Neural progenitor cell (in vitro differentiated cells): ENCODE measurements at places on chromosomes 6 and 20.

- H3K4me3 ChIP-seq, result peak overlapping the region; percentile 76
- H3K4me1 ChIP-seq, result peaks cover 31% of the 10 kb centered on the region
- H3K36me3 ChIP-seq, result peaks cover 16% of the 10 kb centered on the region
- H3K27ac ChIP-seq, result peak overlapping the region; percentile 4
- peak; percentile 71 for DNase-seq
These were observed 2.8 kb downstream of the SOX4 start for GRCh38 chr6:21596145-21596948.

DNA sequence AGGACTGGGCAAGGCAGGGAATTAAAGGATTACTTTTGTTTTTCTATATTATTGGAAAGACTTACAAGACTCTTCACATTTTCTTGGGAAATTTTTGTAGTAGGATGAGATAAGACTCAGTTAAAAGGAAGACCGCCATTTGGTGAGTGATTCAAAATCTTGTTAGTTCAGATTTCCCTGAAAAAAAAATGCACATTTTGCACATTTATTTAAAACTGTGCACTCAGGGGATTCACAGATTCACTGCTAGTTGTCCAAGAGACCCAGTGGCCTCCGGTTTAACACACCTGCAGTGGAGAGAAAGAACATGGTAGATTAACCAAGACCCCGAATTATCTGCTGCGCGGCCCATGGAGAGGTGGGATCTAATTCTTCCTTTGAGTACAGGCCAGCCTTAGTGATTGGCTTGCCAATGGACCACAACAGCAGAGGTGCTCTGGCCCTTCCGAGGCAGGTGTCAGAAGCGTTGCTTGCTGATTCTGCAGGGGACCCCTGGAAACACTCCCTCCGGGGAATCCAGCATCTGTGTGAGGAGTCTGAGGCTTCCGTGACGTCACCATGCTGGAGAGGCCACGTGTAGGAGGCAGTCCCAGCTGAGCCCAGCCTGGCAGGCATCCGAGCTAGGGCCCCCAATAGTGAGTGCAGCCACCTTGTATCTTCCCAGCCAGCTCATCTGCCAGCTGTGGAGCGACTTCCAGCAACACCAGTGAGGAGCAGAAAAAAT lies 68.9 kb downstream of the ZNF217 start:
- H3K27me3 ChIP-seq, result no peaks in the 10 kb centered on the region
- DNase-seq, result peak; percentile 9
- no peak overlapping the region for H3K4me3 ChIP-seq
- H3K27ac ChIP-seq, result no peak overlapping the region

DNA sequence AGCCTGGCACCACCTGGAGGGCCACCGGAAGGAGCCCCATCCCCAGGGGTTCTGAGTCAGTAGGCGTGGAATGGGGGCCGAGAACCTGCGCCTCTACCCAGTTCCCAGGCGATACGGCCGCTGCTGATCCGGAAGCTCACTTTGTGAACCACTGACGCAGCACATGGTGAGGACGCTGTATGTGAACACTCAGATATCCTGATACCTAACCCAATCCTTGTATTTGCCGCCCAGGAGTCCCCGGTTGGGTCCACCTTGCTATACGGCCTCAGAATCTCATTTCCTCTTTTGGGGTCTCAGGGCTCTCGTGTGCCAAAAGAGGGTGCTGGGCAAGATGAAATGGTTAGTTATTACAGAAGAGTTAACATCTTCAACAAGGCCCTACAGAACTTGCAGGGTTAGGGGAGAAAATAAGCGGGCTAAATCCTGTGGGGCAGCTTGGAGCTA lies 604 bp upstream of the RAB5IF start:
- H3K4me1 ChIP-seq, result peaks cover 5% of the 10 kb centered on the region
- H3K27ac ChIP-seq, result no peak overlapping the region
- H3K4me3 ChIP-seq, result no peak overlapping the region
- no peaks in the 10 kb centered on the region for H3K27me3 ChIP-seq
- DNase-seq, result peak; percentile 13

- H3K4me1 ChIP-seq, result peaks cover 11% of the 10 kb centered on the region
- H3K36me3 ChIP-seq, result no peaks in the 10 kb centered on the region
- H3K4me3 ChIP-seq, result no peak overlapping the region
- DNase-seq, result no peak
- H3K27ac ChIP-seq, result no peak overlapping the region
- no peaks in the 10 kb centered on the region for H3K27me3 ChIP-seq
These were observed 18.9 kb downstream of the SYTL3 start for GRCh38 chr6:158668707-158669103.

- H3K27me3 ChIP-seq, result no peaks in the 10 kb centered on the region
- H3K27ac ChIP-seq, result no peak overlapping the region
- no peaks in the 10 kb centered on the region for H3K4me1 ChIP-seq
- H3K36me3 ChIP-seq, result no peaks in the 10 kb centered on the region
- no peak overlapping the region for H3K4me3 ChIP-seq
- no peak for DNase-seq
These were observed 134.6 kb upstream of the CCN2 start for GRCh38 chr6:132085731-132086130.

GRCh38 chr6:146915671-146916127 lies 288.5 kb upstream of the STXBP5 start:
- DNase-seq, result no peak
- H3K4me3 ChIP-seq, result no peak overlapping the region
- H3K27me3 ChIP-seq, result no peaks in the 10 kb centered on the region
- no peaks in the 10 kb centered on the region for H3K4me1 ChIP-seq
- H3K36me3 ChIP-seq, result no peaks in the 10 kb centered on the region

- H3K4me1 ChIP-seq, result peaks cover 32% of the 10 kb centered on the region
- no peaks in the 10 kb centered on the region for H3K36me3 ChIP-seq
These were observed 17.2 kb downstream of the CTNNBL1 start for GRCh38 chr20:37711001-37711400.

DNA sequence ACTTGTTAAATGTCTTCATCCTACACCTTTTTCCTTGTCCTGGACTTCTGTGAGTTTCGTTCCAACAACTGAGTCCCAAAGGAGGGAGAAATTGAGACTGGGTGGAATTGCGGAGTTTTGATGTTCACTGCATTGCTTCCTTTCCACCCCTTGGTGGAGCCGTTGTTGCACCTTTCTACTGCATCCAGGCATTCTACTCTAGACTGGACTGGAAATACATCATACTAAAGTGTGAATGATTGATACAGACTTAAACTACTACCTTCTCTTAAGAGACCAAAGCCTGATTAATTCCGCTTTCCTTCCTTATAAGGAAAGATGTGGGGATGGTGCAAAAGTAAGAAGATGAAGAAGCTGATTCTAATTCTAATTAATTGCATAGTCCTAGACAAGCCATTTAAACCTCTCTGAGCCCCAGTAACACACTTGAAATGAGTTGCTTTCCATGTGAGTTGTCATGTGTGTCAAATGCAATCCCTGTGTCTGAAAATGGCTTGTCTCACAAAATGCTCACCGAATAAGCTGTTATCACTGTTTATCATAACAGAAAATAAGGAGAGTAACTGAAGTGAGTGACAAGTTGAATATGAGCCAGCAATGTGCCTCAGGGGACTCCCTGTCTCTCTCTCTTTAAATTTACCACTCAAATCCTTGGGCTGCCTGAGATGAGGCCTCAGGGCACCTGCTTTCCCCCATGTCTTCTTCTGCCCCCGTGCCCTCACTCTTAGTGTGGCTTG lies 338.3 kb upstream of the CHD6 start:
- peak; percentile 44 for DNase-seq
- H3K4me3 ChIP-seq, result no peak overlapping the region
- no peak overlapping the region for H3K27ac ChIP-seq
- H3K36me3 ChIP-seq, result no peaks in the 10 kb centered on the region

DNA sequence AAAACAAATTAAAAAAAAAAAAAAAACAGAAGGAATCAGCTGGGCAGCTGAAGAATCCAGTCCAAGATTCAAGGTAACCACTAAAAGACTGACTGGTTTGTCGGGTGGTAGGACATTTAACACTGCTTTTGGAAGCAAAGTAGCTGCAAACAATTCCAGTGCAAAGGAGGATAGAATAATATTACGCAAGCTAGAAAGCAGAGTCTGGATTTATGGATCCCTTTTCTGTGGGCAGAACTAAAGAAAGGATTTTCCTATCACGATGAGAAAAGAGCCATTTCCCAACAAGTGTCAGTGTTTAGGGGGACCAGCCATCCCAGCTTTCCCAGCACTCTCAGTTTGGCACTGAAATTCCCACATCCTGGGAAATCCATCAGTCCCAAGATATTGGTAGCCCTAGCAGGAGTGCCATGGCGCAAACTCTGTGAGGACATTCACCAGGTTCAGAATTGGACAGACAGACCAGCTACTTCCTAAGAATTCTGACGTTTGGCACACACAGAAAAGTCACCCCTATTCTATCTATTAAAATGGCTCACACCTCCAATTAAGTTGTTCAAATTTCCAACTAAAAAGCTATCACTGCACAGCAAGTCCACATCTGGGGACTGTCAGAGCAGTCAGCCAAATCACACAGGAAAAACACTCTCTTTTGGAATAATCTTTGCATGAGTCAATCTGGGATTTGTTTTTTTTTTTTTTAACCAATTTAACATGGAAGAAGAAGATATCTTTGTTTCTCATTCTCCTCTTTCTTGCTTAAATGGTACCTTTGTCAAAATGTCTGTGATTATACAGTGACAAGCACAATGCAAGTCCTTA lies 356.8 kb upstream of the ARID1B start:
- no peak overlapping the region for H3K27ac ChIP-seq
- no peak overlapping the region for H3K4me3 ChIP-seq
- H3K4me1 ChIP-seq, result no peaks in the 10 kb centered on the region
- no peaks in the 10 kb centered on the region for H3K36me3 ChIP-seq
- H3K27me3 ChIP-seq, result no peaks in the 10 kb centered on the region
- no peak for DNase-seq
